ENCODE measurements at places on chromosomes 2 and 18.

DNA sequence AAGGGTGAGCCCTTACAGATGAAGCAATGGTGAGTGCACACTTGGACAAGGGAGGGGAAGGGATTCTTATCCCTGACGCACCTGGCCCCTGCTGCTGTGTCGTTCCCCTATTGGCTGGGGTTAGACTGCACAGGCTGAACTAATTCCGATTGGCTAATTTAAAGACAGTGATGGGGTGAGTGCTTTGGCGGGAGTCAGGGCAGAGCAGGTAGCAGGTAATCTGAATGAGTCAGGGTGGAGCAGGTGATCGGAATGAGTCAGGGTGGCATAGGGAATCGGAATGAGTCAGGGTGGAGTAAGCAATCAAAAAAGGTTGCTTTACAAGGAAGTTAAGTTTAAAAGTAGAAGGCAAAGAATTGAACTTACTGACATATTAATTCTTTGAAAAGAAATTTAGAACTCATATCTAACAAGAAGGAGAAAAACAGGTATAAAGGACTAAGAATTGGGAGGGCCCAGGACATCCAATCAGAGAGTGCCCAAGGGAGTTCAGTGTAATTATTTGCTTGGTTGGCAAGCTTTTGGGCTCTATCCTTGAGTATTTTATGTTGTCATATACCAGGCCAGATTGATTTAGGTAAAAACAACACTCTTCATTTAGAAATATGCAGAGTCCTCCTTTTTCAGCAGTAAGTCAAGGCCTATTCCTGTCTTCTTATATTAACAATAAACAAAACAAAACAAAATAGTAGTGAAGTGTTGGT, 52.3 kb upstream of the RALBP1 start:
- DNase-seq, result no peak

GRCh38 chr2:230830428-230830827, 34.3 kb upstream of the ITM2C start:
- DNase-seq, result no peak

GRCh38 chr2:217934321-217935131, 68.3 kb downstream of the TNS1 start:
- DNase-seq, result no peak

GRCh38 chr18:40980171-40980570, 974.9 kb upstream of the PIK3C3 start:
- no peak for DNase-seq

DNA sequence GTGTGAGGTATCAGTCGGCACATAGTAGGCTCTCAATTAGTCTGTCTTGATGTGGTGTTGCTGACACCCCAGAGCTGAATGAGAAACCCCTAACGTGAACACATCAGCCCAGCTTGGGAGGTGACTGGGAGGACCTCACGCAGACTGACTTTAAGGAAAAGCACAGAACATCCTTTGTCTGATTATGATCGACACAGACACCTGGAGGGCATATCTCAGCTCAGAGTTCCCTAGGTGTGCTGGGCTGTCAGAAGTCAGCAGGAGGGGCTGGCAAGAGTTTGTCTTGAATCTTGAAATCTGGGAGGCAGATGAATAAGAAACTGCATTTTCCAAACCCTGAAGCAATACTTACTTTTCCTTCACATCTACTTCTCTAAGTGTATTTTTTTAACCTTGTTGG, 16.8 kb upstream of the MYCN start:
- DNase-seq, result no peak

- DNase-seq, result no peak
Measured at GRCh38 chr2:38666556-38666910, 619 bp downstream of the GALM start.

DNA sequence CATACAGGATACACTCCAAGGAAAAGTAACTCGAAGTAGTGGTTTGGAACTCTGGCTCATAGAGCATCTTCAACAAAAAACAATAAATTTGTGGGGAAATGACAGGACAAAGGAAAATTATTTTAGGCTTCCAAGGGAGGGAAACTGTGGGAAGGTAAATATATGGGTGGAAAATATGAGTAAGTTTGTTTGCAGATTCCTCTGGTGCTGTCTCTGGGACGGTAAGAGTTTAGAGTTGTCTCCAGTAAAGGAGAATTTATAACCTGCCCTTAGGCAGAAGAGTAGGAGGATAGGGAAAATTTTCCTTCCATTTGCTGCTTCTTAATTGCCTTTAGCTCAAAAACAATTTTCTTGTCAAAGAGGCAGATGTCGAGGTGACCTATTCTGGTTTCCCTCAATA, 19.3 kb downstream of the HNMT start:
- DNase-seq, result no peak

DNA sequence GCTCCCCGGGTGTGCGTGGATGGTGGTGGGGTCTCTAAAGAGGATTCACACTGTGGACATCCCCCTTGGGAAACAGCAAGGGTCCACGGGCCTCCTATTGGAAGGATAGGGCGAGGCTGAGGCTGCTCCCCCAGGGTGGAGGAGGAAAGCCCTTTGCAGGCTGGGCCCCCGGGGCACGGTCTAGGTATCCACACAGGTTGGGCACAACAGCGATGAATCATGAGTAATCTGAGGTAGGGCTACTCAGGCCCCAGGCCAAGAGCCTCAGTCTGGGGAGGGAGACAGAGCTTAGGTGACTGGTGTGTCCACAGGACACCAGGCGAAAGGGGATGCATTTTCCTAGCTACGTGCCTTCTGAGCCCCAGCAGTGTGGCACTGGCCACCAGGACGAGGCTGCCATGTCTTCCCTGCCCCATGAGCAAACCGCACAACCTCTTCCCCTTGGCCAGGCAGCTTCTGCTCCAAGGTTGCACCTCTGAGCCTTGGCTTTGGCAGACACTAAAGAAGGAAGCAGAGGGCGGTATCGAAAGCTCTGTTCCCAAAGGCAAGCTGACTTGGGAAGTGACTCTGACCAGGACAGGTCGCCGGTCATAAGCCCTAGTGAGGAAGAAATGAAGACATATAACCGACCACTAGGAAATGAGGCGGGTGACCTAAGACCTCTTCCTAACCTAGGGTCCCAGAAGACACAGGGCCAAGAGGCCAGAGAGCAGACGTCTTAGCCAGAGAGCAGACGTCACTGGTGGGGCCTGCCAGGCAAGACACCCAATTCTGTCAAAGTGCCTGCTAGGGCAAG, 14.6 kb upstream of the SEMA4C start:
- no peak for DNase-seq

Data from NCI-H187 treated with DMSO at 0.1 percent for 48 hours (cell line).